ENCODE measurements at places on chromosomes 7 and 10.
A peak's percentile ranks its signal among the peaks of the same experiment; 100 is the strongest.

DNA sequence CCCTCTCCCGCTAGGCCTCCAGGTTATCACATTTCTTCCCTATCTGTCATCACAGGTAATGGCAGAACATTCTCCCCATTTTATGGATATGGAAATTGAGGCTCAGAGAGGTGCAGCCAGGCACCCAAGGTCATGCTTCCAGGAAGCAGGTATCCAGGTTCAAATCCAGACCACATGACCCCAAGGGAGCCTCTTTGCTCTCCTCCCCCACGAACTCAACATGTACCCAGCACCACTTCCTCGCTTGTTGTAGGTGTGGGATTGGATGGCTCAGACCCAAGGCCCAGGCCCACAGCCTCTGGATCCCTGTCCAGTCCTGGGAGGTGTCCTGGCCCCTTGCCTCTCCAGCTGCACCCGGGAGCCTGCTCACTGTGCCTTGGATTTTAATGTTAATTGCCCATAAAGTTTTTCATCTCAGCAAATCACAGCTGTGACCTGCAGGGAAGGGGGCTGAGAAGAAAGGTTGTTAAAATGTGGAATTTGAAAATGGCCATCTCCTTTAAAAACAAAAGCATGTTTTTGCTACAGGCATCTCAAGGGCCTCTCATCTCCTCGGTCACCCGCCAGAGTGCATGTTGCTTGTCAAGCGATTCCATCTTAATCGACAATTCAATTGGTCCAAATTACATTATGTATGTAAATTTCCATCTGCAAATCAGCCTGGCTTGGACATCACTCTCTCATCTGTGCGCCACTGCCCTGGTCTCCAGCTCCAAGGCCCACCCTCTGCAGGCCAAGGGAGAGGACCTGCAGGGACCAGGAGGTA is 205.4 kb upstream of the ZMIZ1 start:
- no peaks in the 10 kb centered on the region for H3K27me3 ChIP-seq
- H3K27ac ChIP-seq, result no peak overlapping the region
- peaks cover 11% of the 10 kb centered on the region for H3K4me1 ChIP-seq
- no peak overlapping the region for H3K4me3 ChIP-seq
- H3K36me3 ChIP-seq, result no peaks in the 10 kb centered on the region

GRCh38 chr10:66564287-66564686 is 361.5 kb upstream of the LRRTM3 start:
- H3K36me3 ChIP-seq, result no peaks in the 10 kb centered on the region
- DNase-seq, result no peak
- H3K4me1 ChIP-seq, result no peaks in the 10 kb centered on the region

DNA sequence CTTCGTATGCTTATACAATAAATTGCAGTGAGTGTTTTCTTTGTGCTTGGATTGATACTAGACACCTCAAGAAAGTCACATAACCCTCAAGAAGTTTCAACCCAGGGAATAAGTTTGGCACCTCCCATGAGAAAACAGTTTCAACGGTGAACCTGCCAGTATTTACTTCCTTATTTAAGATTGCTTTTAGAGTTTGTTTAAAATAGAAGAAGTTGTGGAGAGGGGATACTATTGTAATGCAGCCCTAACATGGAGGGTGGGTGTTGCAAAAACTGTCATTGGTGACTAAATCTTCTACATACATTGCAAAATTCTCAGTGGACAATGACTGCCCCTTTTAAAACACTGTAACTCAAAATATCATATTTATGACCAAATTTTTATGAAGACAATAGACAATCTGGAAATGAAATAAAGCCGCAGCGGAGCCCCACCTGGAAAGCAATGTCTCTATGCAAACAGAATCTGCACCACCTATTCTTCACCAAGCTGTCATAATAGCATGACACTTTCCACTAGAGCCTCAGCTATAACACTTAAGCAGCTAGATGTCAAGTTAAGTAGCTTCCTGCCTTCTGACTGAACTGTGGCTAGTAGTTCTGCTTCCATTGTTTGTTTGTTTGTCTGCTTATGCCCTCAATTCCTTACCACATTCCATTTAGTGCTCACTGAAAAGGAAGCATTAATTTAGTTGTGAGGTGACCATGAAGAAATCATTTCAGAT is 98.2 kb downstream of the MDFIC start:
- H3K4me3 ChIP-seq, result no peak overlapping the region
- H3K27me3 ChIP-seq, result no peaks in the 10 kb centered on the region
- no peaks in the 10 kb centered on the region for H3K36me3 ChIP-seq
- DNase-seq, result no peak

DNA sequence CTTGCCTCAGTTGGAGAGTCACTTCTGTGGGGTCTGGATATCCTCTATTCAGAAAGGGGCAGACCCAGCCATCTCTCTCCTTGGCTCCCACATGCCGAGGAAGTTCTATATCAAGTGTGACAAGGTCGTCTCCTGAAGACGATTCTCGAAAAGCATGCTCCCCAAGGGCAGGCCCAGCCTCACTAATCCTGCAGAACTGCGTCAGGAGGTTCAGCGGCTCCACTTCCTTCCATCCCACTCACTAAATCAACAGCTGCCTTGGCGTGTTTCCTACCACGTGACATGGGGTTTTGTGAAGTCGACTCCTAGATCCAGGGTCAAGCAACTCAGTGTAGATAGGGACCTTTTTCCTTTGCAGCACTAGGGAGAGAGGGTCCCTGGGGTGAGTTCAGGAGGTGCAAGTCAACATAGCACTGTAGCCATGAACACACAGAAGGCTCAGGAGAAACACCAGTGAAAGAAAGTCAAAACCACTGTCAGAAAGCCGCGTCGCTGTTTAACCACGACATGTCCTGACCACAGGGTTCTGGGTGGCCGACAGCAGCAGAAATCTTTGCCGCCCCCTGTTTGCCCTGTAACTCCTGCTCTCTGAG is 156.4 kb downstream of the PRPF18 start:
- H3K27me3 ChIP-seq, result no peaks in the 10 kb centered on the region
- no peak overlapping the region for H3K27ac ChIP-seq
- H3K4me1 ChIP-seq, result no peaks in the 10 kb centered on the region
- no peak for DNase-seq
- H3K4me3 ChIP-seq, result no peak overlapping the region
- no peaks in the 10 kb centered on the region for H3K36me3 ChIP-seq

DNA sequence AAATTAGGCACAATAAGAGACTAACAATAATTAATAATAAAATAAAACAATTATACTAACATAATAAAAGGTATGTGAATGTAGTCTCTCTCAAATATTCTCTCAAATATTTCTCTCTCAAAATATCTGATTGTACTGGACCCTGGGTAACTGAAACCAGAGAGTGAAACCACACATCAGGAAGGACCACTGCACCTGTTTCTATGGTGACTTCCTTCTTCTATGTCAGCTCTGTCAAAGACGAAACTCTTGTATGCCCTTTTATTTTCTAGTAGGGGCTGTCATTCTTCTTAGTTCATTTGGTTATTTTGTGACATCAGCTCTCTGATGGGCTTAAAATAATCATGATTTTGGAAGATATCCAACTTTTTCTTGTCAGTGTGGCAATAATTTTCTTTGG is 428.0 kb upstream of the TPK1 start:
- H3K4me3 ChIP-seq, result no peak overlapping the region
- DNase-seq, result no peak
- H3K27ac ChIP-seq, result no peak overlapping the region
- H3K27me3 ChIP-seq, result no peaks in the 10 kb centered on the region
- no peaks in the 10 kb centered on the region for H3K36me3 ChIP-seq
- H3K4me1 ChIP-seq, result no peaks in the 10 kb centered on the region

DNA sequence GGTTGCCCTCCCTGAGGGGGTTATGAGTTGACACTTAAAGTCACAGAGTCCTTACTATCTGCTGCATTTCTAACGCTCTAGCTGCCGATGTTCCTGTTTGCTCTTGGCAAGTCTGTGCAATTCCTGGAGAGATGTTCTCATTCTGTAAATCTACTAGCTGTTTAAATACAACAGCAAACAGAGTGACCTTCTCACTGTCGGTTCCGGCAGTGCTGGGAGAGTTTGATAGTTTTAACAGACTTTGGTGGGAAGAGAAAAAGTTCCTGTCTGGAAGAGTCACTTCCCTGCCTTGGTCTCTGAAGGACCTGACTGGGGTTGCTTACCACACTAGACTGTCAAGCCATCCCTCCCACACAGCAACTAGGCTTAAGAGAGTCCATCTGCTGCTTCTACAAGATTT is 63.3 kb upstream of the ELMO1 start:
- no peak overlapping the region for H3K27ac ChIP-seq
- peaks cover 6% of the 10 kb centered on the region for H3K4me1 ChIP-seq
- no peaks in the 10 kb centered on the region for H3K27me3 ChIP-seq
- no peak overlapping the region for H3K4me3 ChIP-seq

GRCh38 chr7:134153493-134154136 is 26.5 kb downstream of the LRGUK start:
- no peak overlapping the region for H3K4me3 ChIP-seq
- H3K4me1 ChIP-seq, result no peaks in the 10 kb centered on the region
- no peak overlapping the region for H3K27ac ChIP-seq
- DNase-seq, result no peak
- no peaks in the 10 kb centered on the region for H3K27me3 ChIP-seq

- no peak for DNase-seq
- no peaks in the 10 kb centered on the region for H3K27me3 ChIP-seq
Measured at GRCh38 chr7:39921506-39922175, 28.4 kb upstream of the CDK13 start.

GRCh38 chr7:64581926-64582894 is 19.3 kb upstream of the ZNF680 start:
- no peak overlapping the region for H3K4me3 ChIP-seq
- H3K36me3 ChIP-seq, result no peaks in the 10 kb centered on the region
- no peaks in the 10 kb centered on the region for H3K4me1 ChIP-seq
- DNase-seq, result no peak
- H3K27me3 ChIP-seq, result no peaks in the 10 kb centered on the region

- H3K4me3 ChIP-seq, result no peak overlapping the region
- no peaks in the 10 kb centered on the region for H3K36me3 ChIP-seq
- H3K4me1 ChIP-seq, result peaks cover 12% of the 10 kb centered on the region
- H3K27me3 ChIP-seq, result no peaks in the 10 kb centered on the region
Measured at GRCh38 chr10:77865580-77866324, 60.8 kb downstream of the DLG5 start.

- no peaks in the 10 kb centered on the region for H3K36me3 ChIP-seq
- H3K4me1 ChIP-seq, result peaks cover 10% of the 10 kb centered on the region
- DNase-seq, result no peak
- no peak overlapping the region for H3K4me3 ChIP-seq
- H3K27me3 ChIP-seq, result no peaks in the 10 kb centered on the region
- H3K27ac ChIP-seq, result no peak overlapping the region
Measured at GRCh38 chr10:132890301-132890700, 52.1 kb downstream of the CFAP46 start.

- no peak overlapping the region for H3K27ac ChIP-seq
- no peak overlapping the region for H3K4me3 ChIP-seq
- DNase-seq, result no peak
- peaks cover 4% of the 10 kb centered on the region for H3K36me3 ChIP-seq
- peaks cover 16% of the 10 kb centered on the region for H3K4me1 ChIP-seq
Measured at GRCh38 chr10:22334414-22335172, 10.7 kb upstream of the SPAG6 start.

DNA sequence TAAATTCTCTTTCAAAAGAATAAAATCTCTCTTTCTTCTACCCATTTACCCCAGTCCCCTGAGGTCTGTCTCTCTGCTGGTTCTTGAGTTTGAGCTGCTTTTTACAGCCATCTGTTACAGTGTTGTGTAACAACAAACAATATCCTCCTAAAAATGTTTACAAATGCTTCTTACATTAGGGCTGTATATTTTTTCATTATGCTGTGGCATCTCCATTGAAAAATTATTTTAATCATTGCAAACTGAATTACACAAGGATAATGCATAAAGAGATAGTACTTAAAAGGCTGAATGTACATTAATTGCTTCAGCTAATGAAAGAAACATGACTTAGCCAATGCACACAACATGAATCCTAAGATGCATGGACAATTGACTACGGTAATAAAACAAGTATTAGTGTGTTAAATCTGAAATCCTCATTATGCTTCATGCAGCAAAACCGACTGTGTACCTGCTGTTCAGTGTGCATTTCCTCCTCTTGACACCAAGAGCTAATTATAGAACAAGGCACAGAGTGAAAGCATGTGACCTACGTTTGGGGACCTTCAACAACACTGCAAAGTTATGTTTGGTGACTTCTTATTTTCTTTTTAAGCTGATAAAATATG is 181.7 kb upstream of the RHOBTB1 start:
- no peak for DNase-seq
- H3K36me3 ChIP-seq, result no peaks in the 10 kb centered on the region
- H3K4me1 ChIP-seq, result no peaks in the 10 kb centered on the region
- H3K27ac ChIP-seq, result no peak overlapping the region
- no peak overlapping the region for H3K4me3 ChIP-seq
- H3K27me3 ChIP-seq, result no peaks in the 10 kb centered on the region

- no peaks in the 10 kb centered on the region for H3K4me1 ChIP-seq
- peak; percentile 87 for DNase-seq
Measured at GRCh38 chr10:79374312-79375191, 27.3 kb downstream of the PPIF start.

DNA sequence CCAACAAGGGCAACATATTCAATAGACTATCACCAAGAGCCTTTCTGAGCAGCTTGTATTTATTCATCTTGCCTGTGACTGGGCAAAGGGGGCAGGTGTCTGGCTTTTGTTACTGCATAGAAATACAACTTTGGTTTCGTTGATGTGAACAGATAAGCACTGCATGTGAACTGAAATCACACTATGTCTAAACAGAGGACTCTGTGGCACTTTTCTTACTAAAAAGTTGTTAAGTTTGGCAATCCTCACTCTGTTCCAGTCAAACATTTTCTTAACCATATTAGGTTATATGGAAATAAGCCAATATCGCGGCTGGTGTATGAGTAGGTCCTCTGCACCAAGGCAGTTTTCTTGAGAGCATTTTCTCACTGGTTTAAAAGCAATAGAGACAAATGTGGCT is 48.5 kb downstream of the CALD1 start:
- H3K27ac ChIP-seq, result no peak overlapping the region
- no peaks in the 10 kb centered on the region for H3K27me3 ChIP-seq
- DNase-seq, result no peak

DNA sequence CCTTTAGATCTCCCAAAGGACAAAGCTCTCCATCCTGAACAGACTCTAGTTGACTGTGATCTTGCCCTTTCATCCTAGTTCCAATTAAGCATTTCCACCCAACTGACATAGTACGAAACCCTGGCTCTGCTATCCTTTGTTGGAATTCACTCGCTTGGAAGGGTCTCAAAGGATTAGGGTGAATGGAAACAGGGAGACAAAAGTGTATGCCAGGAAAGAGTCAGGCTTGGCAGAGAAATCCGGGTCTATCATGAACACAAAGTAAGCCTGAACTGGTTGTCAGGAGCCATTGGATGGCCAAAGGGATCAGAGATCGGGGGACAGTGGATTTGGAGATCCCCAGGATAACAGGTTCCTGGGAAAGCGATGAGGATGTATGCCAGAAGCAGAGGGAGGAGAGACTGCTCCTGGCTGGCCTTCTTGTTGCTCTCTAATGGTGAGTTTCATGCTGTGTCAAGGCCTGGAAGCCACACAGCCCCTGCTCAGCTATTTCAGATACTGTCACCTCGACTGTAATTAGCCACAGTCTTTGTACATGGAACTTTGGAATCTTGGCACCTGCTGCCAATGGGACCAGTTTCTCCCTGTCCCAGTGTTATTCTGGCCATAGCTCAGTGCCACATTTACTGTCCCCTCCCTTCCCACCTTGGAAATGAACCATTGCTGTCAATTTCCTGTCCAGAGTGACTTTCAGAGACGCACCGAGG is 1168.7 kb upstream of the AUTS2 start:
- no peaks in the 10 kb centered on the region for H3K36me3 ChIP-seq
- no peaks in the 10 kb centered on the region for H3K4me1 ChIP-seq
- no peaks in the 10 kb centered on the region for H3K27me3 ChIP-seq
- no peak overlapping the region for H3K27ac ChIP-seq
